T-helper 17 cell (primary cell): ENCODE measurements at places on chromosomes 2 and 18.

DNA sequence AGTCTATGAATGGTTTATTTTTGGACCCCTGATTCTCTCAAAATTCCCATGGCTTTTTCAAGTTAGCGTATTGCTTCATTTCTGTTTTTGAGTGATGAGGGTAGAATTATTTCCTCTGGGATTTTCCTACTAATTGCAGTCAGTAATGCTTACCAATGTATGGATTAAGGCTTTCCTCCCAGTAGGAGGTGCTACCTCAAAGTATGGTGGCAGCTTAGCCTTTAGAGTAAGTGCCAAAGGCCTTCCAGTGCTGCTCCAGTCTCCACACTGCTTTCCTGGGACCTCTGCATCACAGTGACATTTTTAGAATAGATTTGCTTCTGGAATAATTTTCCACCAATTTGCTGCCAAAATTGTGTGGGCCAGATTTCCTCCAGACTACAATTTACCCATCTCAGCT lies 16.2 kb upstream of the SSB start:
- DNase-seq, result no peak

GRCh38 chr2:10226038-10226724 lies 76.5 kb upstream of the HPCAL1 start:
- DNase-seq, result no peak

DNA sequence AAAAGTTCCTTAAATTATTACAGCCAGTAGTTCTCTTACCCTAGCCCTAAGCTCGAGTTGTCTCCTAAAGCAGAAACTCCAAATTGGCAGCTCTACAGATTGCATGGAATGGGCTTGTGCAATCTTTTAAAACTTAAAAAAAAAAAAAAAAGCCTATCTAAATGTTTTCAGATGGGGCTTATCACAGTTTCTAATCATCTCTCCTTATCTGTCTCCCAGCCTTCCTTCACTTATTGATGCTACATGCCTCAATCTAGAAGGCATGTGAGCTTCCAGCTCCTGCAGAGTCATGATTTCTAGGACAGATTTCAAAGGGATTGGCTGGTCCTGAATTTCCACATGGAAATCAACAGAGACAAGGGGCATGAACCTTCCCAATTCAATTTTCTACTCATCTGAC lies 33.1 kb upstream of the PELI1 start:
- DNase-seq, result no peak

DNA sequence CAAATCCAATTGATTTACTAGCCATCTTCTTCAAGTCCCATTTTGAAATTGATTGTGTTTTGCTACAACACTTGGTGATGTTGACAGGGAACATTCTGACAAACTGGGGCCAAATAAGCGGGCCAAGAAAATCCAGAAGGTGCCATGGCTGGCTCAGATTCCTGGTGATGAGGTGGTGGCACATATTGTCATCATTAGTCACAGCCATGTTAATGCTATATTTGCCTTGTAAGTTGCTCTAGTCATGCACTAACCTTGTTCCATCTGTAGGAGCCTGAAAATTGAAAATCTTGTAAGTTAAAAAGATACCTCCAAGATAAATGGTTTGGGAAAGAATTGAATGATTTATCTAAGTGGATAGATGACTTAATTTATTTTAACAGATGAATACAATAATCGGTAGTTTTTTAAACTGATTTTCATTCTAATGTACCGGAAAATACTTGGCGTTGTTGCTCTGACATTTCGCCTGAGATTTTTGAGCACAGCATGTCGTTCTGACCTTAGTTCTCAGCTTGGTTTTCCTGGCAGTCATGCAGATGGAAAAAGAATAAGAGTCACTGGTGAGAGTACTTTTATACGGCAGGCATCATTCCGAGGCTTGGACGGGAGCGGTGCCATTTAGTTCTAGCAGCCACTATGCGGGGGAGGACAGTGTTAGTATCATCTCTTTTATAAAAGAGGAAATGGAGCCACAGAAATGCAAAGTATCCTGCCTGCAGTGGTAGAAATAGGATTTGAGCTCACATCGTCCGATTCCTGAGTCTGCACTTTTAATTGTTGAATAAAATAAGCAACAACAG lies 133.9 kb downstream of the ZNF532 start:
- DNase-seq, result no peak

GRCh38 chr2:128630974-128631697 lies 312.5 kb upstream of the HS6ST1 start:
- DNase-seq, result no peak

- DNase-seq, result no peak
Measured at GRCh38 chr2:150046211-150046610, 441.3 kb downstream of the RND3 start.

DNA sequence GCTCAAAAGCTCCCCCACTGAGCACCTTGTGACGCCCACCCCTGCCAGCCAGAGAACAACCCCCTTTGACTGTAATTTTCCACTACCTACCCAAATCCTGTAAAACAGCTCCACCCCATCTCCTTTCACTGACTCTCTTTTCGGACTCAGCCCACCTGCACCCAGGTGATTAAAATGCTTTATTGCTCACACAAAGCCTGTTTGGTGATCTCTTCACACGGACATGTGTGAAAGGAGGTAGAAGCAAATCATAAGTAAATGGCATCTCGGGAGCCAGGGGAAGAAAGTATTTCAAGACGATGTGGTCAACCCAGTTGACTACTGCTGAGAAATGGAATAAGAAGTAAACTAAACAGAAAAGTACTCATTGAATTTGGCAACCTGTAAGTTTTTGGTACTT lies 11.2 kb upstream of the NCKAP1 start:
- no peak for DNase-seq

GRCh38 chr18:5973099-5973498 lies 77.8 kb upstream of the TMEM200C start:
- no peak for DNase-seq

DNA sequence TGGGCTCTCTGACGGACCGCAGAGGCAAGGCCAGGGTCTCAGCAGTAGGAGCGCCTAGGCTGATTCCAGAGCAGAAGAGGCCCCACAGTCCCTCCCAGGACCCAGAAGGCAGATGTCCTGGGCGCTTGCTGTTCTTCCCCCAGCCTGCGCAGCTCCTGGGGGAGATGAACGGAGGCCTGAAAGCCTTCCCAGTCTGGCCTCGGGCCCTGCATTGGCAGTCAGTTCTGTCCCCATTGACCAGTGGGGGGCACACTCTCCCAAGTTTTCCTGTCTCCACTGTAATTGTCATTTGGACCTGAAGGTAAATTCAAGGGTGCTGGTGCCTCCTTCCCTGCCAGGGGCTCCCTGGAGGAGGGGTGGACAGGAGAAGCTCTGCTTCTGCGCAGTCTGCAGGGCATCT lies 345.7 kb downstream of the CYP26B1 start:
- no peak for DNase-seq

- DNase-seq, result no peak
Measured at GRCh38 chr2:50582164-50582563, 449.8 kb downstream of the NRXN1 start.

DNA sequence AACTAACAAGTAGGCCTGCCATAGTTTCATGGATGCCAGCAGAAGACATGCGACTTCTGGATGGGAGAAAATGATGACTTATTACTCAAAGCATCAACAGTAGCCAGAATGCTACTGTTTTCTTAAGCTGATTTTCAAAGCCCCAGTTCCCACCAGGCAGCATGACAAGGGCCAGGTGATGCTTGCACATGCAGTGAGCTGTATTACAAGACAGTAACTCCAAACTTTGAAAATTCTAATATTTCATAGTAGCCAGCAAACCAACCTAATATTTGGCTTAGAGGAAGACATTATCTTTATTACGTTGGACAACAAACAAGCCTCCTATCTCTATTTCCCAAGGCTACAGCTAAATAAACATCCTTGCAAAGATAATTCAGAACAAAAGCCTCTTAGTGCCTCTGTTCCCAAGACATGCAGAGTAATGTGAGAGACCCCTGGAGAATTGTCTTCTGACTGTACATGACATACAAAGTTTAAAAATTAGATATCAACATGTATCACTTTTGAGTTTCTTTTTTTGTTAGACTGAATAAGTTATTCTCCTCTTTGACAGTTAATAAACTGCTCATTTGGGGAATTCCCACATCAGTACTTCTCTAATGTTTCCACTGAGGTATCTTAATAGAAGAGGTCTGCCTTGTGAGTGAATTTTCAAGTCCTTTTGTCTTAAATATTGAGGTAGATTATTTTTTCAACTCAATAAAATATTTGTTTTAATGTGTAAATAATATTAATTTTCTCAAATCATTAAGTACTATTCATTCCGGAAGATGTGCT lies 367.6 kb upstream of the CWC22 start:
- DNase-seq, result no peak

DNA sequence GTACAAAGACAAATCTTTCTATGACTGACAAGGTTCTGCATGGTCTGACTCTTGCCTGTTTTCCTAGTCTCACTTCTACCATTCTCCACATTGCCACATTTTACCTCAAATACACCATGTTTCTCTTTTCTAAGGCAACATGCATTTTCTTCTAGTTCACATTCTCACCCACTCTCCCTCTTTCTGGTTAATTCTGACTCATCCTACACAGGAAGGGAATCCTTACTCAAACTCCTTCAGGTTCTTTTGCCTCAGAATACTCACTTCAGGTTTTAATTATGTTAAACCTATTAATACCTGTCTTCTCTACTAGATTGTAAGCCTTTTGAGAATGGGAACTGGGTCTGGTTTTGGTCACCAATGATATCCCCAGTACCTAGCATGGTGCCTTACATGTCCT lies 47.2 kb downstream of the MAP2 start:
- DNase-seq, result no peak

DNA sequence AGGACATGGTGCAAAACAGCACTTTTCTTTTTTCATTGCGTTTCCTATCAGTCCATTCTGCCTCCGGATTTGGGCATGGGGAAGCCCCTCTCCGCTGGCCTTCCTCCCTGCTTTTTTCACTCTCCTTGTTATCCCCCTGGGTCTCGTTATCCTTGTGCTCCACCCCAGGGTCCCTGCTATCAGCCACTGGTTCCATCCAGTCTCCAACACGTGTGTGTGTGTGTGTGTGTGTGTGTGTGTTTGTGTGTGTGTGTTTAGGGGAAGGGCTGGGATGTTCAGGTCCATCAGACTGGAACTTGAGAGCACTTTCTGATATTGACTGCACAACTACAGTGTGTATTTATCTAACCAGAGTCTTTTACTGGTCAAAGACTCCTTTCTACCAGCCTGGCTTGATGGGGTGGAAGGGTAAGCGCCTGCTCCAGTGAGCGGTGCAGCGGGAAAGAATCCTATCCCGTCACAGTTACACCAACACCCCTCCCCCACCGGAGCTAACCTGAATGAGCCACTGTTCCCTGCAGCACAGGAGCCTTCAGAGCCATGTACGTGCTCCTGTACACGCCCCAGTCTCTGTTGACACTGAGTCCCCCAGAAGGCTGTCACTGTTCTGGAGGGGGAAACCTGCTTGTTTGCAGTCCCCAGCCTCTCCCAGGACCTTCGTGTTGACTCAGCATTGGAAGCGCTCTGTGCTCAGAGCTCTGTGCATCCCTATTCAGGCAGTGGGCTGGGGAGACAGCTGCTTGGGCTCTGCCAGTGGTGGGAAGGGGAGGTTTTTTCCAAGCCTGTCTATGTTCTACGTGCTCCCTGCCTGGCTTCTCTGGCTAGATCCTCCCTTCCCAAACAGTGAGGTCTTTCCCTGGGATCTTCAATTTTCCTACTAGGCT lies 4.6 kb downstream of the INHA start:
- DNase-seq, result no peak

- no peak for DNase-seq
Measured at GRCh38 chr2:158414538-158414937, 42.0 kb downstream of the CCDC148 start.

DNA sequence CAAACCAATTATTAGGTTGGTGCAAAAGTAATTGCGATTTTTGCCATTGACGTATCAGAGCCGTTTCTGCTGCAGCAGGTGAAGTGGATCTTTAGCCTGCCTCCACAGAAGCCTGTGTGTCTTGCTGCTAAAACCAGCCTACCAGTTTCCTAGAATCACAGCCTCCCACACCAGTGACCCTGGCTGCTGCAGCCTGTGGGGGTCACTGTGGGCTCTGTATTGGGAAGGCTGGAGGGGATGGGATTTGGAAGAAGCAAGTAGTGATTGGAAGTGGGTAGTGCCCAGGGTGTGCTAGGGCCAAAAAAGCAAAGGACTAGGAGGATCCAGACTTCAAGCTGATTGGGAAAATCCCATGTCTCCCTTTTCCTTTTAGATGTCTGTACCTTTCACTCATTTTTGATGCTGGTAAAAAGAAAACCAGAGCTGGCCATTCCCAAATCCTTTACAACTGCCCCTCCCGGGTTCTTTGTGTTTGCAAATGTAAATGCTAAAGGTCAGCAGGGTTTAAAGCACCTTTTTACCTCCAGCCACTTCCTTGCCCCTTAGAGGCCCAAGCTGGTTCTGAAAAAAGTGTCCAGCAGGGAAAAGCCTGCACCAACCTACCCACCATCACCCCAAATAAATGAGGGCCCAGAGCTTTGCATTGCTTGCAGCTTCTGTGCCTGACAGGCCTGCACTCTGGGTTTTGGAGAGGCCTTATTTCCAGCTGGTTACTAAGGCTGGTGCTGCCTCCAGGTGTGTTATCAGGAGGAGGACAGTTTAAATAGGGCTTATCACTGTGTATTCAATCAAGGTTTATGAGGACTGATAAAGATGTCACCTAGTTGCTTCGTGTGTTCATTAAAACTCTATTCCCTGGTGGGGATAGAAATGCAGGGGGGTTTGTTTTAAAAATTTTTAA lies 172.0 kb downstream of the MIB1 start:
- DNase-seq, result no peak

DNA sequence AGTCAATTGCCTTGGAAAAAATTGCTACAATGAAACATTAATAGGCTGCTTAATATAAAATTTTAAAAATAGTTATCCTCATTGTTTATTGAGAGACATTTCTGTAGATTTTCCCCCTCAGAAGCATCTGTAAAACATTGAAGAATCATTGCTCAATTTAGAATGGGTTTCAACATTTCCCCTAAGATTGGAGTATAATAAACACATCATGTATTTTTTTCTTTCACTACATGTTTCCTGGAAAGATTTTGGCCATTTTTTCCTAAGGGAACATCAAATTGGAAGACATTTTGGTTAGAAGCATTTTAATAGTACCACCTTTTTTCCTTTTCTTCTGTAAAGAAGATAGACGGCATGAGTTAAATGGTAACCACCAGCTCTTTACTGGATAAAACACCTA lies 443.2 kb upstream of the SPHKAP start:
- DNase-seq, result no peak

DNA sequence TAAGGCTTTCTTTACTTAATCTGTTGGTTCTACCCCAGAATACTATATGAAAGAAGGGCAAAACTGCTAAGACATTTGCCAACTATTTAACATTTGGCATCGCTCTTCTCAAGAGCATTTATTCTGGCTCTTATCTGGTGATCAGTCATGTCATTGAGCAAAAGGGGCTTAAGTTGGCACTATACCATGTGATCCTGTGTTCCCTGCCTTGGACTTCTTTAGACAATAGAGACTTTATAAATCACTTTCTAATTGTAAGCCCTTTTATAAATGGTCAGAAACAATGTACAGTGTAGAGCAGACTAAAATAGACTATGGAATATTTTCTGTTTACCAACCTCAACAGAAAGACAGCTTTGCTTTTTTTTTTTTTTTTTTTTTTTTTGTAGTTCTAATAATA lies 52.1 kb downstream of the GTF3C3 start:
- DNase-seq, result no peak

DNA sequence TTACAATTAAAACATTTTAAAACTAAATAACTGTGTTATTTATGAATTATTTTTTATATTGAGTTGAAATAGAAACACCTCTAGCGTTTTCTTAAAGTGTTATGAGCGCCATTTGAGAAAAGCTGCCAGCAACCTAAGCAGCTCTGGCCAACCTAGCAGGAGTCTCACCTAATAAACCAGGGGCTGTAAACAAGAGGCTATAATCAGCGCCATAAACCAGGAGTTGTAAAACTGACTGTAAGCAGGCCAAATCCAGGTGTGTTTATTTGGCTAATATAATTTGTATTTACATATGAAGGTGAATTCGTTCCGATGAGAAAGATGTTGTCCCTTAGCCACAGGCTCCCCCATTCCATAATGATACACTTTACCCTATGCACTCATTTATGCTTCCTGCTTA lies 34.7 kb downstream of the LRRTM1 start:
- DNase-seq, result no peak
